ENCODE measurements at places on chromosomes 6 and 20. TPM values are rescaled to one million over a fixed set of nuclear protein-coding genes. Genes with fewer than 3 reads are reported as not detected.

EYA4 gene
- 3.0 TPM for total RNA-seq

LAMA2 gene
- total RNA-seq: 111 TPM

DNA sequence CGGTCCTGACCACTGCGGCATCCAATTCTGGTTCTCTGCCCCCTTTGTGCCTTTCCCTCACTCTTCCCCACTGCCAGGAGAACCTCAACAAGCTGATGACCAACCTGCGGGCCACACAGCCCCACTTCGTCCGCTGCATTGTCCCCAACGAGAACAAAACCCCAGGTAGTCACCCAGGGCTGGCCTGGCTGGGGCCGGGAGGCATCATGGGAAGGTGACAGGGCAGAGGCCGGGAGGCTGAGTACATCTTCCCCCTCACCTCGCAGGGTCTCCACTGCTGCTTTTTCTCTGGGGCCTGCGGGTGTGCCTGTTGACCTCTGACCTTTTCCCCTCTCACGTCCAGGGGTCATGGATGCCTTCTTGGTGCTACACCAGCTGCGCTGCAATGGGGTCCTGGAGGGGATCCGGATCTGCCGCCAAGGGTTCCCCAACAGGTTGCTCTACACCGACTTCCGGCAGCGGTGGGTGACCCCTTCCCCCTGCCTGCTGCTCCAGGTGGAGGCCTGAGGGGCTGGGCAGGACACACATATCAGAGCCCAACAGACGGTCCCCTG lies 35.1 kb downstream of the MYH7B start:
- no peak for DNase-seq

- no peak for DNase-seq
Observed at GRCh38 chr6:44960898-44961297, 367.2 kb upstream of the RUNX2 start.

DNA sequence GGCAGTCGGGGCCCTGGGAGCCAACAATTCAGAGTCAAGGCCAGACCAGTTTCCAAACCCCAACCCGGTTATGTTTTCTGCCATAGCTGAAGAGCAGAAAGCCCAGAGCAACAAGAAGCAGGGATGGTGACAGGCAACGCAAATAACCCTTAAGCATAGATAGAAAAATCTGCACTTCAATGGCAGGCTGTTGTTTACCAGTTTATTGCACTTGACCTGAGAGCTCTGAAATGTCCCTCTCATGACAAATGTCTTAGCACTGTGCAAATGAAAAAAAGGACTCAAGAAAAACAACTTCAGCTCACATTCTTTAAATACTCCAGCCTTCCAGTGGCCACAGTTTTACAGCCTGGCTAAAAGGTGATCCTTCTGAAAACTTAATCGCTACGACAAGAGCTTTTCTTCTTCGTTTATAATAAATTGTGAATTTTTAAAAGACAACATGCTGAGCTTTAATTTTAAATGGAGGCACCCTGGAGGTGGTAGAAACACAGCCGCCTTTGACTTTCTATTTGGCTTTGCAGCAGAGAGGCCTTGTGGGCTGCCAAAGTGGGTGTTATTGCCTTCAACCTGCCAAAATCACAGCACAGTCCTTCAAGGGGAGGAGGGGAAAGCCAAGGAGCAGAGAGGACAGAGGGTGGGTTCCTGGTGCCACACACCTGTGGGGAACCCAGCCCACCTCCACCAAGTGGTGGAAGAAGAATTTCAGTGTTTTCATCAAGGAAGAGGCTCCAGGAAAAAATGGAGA lies 289.5 kb upstream of the CDYL start:
- DNase-seq: no peak

DNA sequence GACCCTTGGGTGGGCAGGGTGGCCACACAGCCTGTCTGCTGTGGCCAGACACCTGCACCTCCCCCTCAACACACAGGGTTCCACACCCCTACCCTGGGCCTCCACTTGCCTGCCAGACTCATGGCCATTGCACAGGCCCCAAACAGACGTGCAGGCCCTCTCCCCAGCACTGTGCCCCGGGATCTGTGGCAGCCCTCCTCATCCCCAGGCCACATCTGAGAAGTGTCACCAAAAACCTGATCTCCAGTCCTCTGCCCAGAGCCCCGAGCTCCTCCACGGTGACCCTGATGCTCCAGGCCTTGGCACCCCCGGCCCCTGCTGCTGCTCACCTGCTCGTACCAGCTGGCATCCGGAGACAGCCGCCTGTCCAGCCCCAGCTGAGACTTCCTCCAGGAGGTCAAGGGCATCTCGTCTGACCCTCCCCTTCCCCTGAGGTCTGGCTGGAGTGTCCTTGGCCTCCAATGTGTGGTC lies 160.1 kb downstream of the DLL1 start:
- no peak for DNase-seq

DNA sequence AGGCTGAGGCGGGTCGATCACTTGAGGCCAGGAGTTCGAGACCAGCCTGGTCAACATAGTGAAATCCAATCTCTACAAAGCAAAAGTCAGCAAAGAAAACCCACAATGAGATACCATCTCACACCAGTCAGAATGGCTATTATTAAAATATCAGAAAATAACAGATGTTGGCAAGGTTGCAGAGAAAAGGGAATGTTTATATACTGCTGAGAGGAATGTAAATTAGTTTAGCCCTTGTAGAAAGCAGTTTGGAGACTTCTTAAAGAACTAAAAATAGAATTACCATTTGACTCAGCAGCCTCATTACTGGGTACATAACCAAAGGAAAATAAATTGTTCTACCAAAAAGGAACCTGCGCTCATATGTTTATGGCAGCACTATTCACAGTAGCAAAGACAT lies 16.7 kb upstream of the GCM1 start:
- DNase-seq: no peak
